Kidney epithelial cell (primary cell): ENCODE measurements at places on chromosomes 13 and 19. TPM values are rescaled to one million over a fixed set of nuclear protein-coding genes. Genes with fewer than 3 reads are reported as not detected.

- DNase-seq: no peak
These were observed 13.4 kb downstream of the ZNF20 start for GRCh38 chr19:12126707-12127106.

DNA sequence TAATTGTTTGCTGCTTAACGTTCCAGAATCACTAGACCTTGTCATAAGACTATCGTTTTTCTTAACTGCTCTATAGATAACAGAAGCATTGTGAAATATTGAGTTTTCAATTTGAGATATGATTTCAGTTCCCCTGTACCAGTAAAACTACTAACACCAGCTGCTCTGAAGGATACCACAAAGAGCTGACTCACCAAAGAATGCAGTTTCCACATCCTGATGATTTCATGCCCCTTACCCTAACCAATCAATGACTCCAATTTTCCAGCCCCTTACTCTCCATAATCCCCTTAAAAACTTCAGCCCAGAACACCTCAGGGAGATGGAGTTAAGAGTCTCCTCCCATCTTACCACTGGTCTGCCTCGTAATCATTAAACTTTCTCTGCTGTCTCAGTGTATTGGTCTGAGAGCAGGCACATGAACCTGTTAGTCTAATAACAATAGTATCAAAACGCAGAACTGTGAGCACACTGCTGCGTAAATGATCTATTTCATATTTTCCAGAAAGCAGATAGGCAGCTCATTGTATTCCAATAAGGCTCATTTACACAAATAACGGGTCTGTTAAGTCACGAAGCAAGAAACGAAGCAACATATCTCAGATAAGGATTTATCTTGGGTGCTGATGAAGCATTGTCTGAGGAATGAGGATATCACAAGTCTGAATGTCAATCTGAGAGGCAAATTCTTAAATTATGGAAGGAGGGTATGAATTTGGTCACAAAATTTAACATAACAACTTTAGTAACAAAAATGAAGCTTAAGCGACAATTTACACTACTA is 14.1 kb upstream of the CCNA1 start:
- no peak for DNase-seq

DNA sequence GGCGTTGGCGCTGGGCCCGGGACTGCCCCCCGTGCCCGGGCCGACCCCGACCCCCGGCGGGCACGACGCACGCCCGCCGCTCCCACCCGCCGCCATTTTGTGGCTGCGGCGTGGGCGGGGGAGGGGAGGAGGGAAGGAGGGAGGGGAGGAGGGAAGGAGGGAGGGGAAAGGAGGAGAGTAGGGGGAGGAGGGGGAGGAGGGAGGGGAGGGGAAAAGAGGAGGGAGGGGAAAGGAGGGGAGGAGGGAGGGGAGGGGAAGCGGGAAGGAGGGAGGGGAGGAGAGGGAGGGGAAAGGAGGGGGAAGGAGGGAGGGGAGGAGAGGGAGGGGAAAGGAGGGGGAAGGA is at the start of gene BTBD2:
Gene BTBD2, minus strand, starts transcription at position 107 of the 343 bp plus-strand sequence. Its CDS starts 11 bp downstream, at position 96.
- DNase-seq: no peak

- no peak for DNase-seq
These were observed 79.8 kb upstream of the TNFSF11 start for GRCh38 chr13:42494157-42494556.

DNA sequence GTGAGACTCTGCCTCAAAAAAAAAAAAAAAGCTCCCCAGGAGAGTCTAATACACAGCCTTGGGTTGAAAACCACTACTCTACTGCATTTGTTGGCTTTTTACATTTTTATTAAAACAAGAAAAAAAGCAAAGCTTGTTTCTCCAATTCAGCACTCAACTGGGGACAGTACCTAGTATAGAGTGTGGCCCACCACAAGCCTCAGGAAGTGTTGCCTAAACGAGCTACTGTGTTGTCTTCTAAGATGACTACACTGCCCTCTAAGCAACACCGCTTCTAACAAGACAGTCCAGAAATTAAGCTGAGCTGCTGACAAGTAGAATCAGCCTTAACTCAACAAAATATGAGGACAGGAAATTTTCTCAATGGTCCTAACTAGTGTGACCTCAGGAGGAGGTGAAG is 522.2 kb downstream of the FGF9 start:
- no peak for DNase-seq

Gene NALCN
- 1.8 and 2.1 TPM in 2 replicates for total RNA-seq

DNA sequence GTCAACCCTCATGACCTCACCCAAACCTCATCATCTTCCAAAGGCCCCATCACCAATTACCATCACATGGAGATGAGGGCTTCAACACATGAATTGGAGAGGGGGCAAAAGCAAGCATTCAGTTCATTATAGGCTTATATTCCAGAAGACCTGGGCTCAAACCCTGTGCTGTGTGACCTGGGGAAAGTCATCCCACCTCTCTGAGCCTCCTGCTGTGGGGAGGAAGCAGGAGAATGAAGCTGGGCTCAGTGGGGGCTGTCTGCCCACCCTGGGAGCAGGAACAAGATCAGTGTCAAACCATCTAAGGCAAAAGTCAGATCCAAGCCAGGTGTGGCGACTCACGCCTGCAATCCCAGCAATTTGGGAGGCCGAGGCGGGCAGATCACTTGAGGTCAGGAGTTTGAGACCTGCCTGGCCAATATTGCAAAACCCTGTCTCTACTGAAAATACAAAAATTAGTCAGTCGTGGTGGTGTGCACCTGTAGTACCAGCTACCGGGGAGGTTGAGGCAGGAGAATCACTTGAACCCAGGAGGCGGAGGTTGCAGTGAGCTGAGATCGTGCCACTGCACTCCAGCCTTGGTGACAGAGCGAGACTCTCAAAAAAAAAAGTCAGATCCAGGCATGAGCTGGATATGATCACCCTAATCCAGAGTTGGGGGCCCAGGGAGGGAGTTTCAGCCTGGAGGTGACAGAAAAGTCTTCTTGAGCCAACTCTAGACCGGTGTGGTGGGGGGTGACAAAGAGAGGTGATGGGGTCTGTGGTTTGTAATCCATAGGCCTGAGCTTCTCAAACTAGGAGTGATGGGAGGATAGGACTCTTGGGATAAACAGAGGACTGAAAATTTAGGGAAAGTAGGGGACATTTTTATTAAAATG is 1.6 kb upstream of the TPM4 start:
- DNase-seq: no peak

Gene TMEM59L
- total RNA-seq: 3.8 and 6.5 TPM in 2 replicates

Gene ZNF737
- total RNA-seq: 8.5 and 11.4 TPM in 2 replicates
